ENCODE measurements at places on chromosomes 12 and 14.

GRCh38 chr14:60621386-60621785 lies 27.9 kb downstream of the SIX1 start:
- no peak for DNase-seq

DNA sequence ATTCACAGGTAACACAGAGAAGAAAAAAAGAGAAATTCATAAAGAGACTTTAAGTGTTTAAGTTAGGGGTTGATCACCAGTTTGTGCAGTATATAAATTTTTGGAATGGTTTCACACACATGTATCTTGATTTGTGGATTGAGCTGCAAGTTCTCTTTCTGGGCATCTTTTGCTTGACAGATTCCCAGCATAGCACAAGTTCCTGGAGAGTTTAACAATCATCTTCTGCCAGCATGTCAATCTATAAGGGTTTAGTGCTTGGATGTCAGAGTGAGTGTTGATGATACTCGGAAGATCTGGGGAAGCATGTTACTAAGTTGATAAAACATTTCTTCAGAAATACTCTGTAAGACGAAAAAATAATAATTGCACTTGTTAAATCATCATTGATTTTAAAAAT lies 43.9 kb upstream of the FGF6 start:
- no peak for DNase-seq

GRCh38 chr12:52261208-52261484 lies 13.3 kb upstream of the KRT86 start:
- DNase-seq: no peak

DNA sequence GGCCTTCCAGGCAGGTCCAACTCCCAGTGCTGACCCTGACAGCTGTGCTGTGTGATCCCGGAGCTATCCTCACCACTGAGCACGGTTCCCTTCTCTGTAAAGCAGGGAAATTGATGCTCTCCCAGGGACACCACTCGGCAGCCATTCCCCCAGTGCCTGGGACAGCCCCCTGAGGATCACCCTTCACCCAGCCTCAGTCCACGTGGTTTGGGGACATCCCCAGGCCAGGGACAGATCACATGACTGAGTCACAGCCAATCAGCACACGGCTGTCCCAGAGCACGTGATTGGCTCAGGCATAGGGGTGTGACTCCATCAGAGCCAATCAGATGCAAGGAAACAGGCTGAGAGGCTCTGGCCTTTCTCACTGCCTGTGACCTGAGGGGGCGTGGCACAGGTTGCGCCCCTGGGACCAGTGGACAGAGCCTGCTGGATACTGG lies 68.8 kb upstream of the SFSWAP start:
- peak; percentile 9 for DNase-seq

- no peak for DNase-seq
These were observed 7.2 kb downstream of the NAB2 start for GRCh38 chr12:57096099-57096572.

DNA sequence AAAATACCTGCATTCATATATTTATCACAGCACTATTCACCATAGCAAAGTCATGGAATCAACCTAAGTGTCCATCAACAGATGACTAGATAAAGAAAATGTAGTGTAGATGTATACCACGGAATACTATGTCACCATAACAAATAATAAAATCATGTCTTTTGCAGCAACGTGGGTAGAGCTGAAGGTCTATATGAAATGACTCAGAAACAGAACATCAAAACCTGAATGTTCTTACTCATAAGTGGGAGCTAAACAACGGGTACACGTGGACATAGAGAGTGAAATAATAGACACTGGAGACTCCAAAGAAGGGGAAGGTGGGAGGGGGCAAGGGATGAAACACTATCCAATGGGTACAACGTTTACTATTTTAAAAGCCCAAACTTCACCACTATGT lies 37.9 kb downstream of the SLC38A1 start:
- DNase-seq: no peak

DNA sequence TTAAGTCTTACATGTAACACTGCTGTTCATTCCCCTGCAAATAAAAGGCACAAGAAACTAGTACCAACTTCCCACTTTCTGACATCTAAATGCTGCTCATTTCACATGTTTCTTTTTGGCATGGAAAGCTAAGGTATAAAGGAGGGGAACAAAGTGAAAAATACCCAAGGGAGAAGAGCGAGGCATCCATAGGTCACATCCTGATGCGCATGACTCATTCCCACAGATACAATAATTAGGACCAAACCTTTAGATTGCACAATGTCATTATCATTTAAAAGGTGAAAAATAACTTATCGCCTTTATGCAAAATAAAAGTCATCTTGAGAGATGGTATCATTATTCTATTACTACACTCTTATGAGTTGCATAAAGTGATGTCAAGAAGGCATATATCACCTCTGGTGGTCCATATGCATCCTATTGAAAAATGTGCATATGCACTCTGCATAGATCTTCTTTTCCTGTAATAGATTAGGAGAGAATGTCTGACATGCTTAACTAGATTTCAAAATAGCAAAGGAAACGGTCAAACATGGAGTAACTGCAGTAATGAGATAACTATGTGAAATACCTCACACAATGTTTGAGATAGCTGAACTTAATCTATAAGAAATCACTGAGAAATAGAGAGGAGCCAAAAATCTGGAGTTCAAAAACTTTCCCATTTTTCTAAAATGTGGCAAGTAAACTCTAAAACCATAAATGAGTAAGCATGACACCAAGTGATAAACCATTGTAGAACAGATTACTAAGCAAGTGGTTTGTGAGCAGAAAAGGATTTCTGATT lies 382.5 kb upstream of the TMTC1 start:
- DNase-seq: no peak
